ENCODE measurements at places on chromosomes 7 and 10. TPM values are rescaled to one million over a fixed set of nuclear protein-coding genes. Genes with fewer than 3 reads are reported as not detected.

The ADAM8 gene
- total RNA-seq: 1.2 TPM

The SEPTIN14 gene
- total RNA-seq: not detected

The IFIT1 gene
- 12.3 TPM for total RNA-seq

The TMEM270 gene
- not detected for total RNA-seq

The RHOBTB1 gene
- total RNA-seq: 15.6 TPM

The PIK3CG gene
- not detected for total RNA-seq

The MMD2 gene
- total RNA-seq: not detected

The OPN1SW gene
- not detected for total RNA-seq

The ADAM22 gene
- 0.30 TPM for total RNA-seq

The ANKRD61 gene
- not detected for total RNA-seq

The TSPAN13 gene
- total RNA-seq: 7.2 TPM

The CHAT gene
- total RNA-seq: not detected

The OTUD1 gene
- 1.8 TPM for total RNA-seq

The ALOX5 gene
- not detected for total RNA-seq

The SPDYE16 gene
- not detected for total RNA-seq

The ZMYND11 gene
- total RNA-seq: 26.9 TPM

The SPDYE2 gene
- not detected for total RNA-seq

The OR2A1 gene
- under 0.01 TPM for total RNA-seq

The PDE1C gene
- 2.9 TPM for total RNA-seq

The SCART1 gene
- total RNA-seq: 0.34 TPM

The LRGUK gene
- not detected for total RNA-seq

The GPR37 gene
- total RNA-seq: 5.9 TPM

The RARRES2 gene
- total RNA-seq: 11.9 TPM

The CFAP70 gene
- total RNA-seq: under 0.01 TPM

The TAS2R5 gene
- total RNA-seq: not detected

The GLCCI1 gene
- total RNA-seq: 2.2 TPM

The JMJD1C gene
- 24.1 TPM for total RNA-seq

The FAM25C gene
- total RNA-seq: not detected

The OR9A2 gene
- total RNA-seq: not detected

The TEX36 gene
- not detected for total RNA-seq

The NPY gene
- not detected for total RNA-seq

The PLXDC2 gene
- total RNA-seq: 4.9 TPM

The C1GALT1 gene
- 26.3 TPM for total RNA-seq

The SORBS1 gene
- 0.34 TPM for total RNA-seq

The DENND2A gene
- 4.3 TPM for total RNA-seq

The RBM20 gene
- total RNA-seq: under 0.01 TPM

The TMEM273 gene
- not detected for total RNA-seq

The ZNF488 gene
- 0.45 TPM for total RNA-seq

The GTF2I gene
- total RNA-seq: 72.6 TPM

The TEX47 gene
- not detected for total RNA-seq

All from bronchus fibroblast of lung (primary cell).